Urinary bladder (tissue), 4 donors: ENCODE measurements at places on chromosomes 13 and 19.

GRCh38 chr13:32804673-32805230 is 211.5 kb upstream of the KL start:
- no peak for DNase-seq

- no peak for DNase-seq
These were observed 97.6 kb upstream of the SERP2 start for GRCh38 chr13:44276061-44276460.

GRCh38 chr13:107209824-107210722 is 642.1 kb upstream of the ARGLU1 start:
- no peak for DNase-seq

- no peak for DNase-seq
These were observed 73.0 kb downstream of the ANKRD10 start for GRCh38 chr13:110841846-110842245.

- no peak for DNase-seq
These were observed 201.0 kb downstream of the FGF9 start for GRCh38 chr13:21871919-21872318.

DNA sequence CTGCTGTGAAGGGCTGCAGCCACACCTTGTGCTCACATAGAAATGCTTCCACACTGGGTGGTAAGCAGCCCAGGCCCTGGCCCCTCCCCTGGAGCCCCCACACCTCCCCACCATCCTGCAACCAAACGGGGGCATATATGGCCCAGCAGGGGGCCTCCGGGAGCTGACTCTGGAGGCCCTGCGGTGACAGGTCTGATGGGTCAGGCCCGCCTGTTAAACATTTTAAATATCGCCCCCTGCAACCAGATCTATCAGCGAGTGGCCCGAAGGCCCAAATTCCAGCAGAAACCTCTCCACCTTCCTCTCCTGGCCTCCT is 48.0 kb upstream of the KATNAL1 start:
- no peak for DNase-seq

GRCh38 chr19:3984584-3984907 is 717 bp downstream of the EEF2 start:
- DNase-seq = no peak

GRCh38 chr13:23628250-23628649 is 58.0 kb downstream of the TNFRSF19 start:
- DNase-seq = no peak

GRCh38 chr13:110258876-110259631 is 47.9 kb downstream of the COL4A1 start:
- DNase-seq = no peak

GRCh38 chr13:70080012-70080411 is 27.6 kb upstream of the ATXN8OS start:
- DNase-seq = no peak

DNA sequence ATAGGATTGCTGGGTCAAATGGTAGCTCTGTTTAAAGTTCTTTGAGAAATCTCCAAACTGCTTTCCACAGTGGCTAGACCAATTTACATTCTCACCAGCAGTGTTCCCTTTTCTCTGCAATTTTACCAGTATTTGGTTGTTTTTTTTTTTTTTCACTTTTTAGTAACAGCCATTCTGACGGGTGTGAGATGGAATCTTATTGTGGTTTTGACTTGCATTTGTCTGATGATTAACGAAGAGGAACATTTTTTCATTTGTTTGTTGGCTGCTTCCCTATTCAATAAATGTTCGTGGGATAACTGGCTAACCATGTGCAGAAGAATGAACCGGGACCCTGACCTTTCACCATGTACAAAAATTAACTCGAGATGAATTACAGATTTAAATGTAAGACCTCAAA is 31.2 kb downstream of the CYP4F2 start:
- no peak for DNase-seq

GRCh38 chr19:47210689-47211316 is 20.2 kb downstream of the BBC3 start:
- DNase-seq = peak; percentile 49

DNA sequence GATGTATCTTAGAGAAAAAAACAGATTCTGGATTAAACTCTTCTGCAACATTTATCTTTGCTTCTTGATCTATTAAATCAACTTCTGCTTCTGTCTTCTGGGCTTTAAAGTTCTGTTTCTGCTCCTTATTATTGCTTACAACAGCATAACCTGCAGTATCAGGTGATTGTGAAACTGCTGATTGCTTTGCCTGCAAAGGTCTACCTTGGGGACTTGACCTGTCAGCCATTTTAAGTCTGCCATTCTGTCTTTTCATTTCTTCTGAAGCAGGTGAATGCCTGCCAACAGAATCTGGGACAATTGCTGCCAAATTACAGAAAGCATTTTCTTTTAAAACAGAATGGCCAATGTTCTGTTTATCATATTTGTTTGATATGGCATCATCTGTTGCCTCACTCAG is 31.1 kb downstream of the TEX30 start:
- DNase-seq = no peak

DNA sequence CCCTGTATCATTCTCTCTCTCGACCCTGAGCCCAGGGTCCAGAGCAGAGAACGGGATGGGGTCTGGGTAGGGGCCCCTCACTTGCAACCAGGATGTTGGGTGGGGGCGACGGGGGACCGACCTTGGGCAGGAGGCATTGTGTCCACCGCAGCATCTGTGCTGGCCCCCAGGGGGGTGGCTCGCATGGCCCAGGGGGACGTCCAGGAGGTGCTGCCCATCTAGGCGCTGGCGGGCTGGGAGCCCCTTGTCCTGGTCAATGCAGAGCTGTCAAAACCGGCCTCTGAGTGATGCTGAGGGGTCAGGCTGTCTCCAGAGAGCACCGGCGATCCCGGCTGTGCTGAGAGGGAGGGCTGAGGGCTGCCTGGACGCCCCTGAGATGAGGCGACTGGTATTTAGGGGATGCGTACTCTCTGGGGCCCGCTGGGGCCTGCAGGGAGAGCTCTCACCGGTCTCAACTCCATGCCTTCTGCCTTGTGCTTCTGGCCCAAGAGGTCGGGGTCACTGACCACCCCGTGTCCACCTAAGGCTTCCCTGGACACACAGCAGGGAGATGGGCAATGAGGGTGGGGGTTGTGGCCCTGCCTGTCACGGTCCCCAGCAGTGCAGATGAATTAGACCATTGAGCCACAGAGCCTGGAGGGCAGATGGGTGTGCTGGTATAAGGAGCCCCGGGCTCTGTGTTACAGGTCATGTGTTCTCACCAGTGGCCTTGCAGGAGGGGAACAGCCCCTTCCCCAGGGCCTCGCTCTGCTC is 8.6 kb downstream of the RPS9 start:
- DNase-seq = no peak

GRCh38 chr13:32255724-32256109 is 59.4 kb downstream of the ZAR1L start:
- no peak for DNase-seq

GRCh38 chr13:54232700-54233099 is 1204.1 kb downstream of the OLFM4 start:
- DNase-seq = no peak

GRCh38 chr19:51513968-51514367 is 12.4 kb upstream of the SIGLEC12 start:
- DNase-seq = no peak

DNA sequence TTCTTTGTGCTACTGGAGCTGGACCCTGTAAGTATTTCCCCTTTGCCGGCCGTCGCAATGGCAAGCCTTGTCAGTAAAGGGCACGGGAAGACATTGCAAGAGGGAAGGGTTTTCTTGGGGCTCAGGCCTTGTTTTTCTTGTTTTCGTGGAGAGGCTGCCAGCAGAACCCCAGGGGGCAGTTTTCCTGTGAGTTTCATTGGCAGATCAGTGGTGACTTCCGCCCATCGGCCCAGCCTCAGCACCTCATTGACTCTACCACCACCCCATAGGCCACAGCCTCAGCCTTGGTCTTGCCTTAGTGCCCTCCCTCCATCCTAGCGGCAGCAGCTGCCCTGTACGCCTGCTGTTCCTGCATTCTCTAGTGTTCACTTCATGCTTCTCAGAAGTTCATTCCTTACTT is 61.5 kb downstream of the GJA3 start:
- DNase-seq = no peak

DNA sequence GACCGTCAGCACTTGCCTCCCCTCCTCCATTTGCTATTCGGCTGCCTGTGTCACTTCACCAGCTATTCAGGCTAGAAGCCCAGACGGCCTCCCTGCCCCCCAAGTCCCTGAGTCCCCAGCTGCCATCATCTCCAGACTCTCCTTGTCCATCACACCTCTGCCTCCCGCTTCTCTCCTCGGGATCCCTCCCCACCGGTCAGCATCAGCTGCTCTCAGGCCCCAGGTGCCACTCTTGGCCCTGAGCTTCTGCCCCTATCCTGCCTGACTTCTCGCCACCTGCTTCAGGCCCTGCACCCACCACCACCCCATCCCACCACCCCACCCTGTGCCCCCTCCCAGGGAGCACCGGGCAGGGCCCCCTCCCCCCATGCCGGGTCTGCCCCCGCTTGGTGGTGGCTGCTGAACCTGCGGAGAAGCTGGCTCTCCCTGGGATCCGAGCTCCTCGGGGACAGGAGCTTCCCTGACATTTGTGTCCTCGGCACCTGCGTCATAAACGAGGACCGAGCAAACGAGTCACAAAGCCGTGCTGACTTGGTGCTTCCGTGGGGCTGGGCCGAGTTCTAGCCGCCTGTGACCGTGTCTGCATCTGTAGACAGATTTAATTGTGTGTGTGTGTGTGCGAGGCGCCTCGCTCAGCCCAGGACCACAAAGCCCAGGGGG is 70.3 kb upstream of the MCF2L start:
- no peak for DNase-seq

GRCh38 chr13:30362869-30363268 is 55.5 kb upstream of the KATNAL1 start:
- DNase-seq = no peak

GRCh38 chr13:25095851-25096453 is at the start of gene PABPC3:
TSS of gene PABPC3 (plus strand) at chr13:25096136. CDS start at chr13:25096199, 63 bp downstream.
- no peak for DNase-seq

GRCh38 chr19:19211499-19212420 is at the start of gene NCAN:
TSS of gene NCAN (plus strand) at chr19:19211958. CDS start at chr19:19216954, 4,996 bp downstream.
- DNase-seq = no peak

DNA sequence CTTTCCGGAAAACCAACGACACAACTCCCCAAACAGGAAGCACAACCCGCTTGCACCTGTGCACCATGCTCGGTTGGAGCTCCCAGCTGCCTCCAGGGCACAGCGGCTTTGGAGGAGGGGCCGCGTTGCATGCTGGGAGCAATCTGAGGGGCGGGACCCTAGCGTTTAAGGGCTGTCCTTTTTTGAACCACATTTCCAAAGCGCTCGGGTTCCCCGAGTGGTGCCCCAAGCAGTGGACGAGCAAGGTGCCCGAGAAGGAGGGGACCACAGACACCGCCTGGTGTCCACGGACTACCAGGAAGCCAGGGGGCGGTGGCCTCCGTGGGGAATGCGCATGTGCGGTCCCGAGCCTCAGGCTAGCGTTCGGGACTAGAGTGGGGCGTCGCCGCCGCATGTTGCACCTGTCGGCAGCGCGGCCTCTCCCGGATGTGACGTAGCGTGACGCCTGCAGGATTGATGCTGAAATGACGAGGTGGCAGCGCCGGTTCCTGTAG is 11.9 kb upstream of the ZNF57 start:
- no peak for DNase-seq

GRCh38 chr19:29678484-29679106 is 13.3 kb downstream of the PLEKHF1 start:
- DNase-seq = no peak

DNA sequence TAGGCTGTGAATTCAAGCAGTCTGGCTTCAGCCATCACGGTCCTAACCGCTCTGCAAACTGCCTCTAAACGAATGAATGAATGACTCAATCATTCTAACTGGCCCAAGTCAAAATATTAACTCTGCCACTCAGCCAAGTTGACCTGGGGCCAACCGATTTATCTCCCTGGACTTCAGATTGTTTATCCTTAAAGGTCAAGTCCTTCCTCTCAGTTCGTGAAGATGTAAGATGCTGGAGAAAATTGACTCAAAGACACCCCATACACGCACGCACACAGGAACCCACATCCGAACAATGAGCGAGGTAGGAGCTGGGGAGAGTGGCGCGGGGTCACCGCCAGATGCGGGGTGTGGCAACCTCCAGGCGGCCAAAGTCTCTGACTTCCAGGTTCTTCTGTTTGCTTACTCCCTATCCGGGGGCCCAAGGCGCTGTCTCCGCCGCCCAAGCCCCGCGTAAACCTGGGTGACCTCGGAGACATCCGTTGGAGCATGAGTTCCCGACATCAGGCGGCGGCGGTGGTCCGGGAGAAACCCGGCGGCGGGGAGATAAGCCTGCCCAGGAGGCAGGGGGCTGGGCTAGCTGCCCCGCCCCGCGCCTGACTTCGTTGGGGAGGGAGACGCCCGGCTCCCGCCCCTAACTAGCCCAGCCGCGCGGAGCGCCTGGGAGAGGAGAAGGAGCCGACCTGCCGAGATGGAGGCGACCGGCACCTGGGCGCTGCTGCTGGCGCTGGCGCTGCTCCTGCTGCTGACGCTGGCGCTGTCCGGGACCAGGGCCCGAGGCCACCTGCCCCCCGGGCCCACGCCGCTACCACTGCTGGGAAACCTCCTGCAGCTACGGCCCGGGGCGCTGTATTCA is at the start of gene CYP2S1:
Gene CYP2S1, plus strand, starts transcription at position 646 of the 856 bp plus-strand sequence. Its CDS starts 46 bp downstream, at position 692.
- DNase-seq = no peak

- no peak for DNase-seq
These were observed 329.0 kb downstream of the OLFM4 start for GRCh38 chr13:53357582-53357981.

DNA sequence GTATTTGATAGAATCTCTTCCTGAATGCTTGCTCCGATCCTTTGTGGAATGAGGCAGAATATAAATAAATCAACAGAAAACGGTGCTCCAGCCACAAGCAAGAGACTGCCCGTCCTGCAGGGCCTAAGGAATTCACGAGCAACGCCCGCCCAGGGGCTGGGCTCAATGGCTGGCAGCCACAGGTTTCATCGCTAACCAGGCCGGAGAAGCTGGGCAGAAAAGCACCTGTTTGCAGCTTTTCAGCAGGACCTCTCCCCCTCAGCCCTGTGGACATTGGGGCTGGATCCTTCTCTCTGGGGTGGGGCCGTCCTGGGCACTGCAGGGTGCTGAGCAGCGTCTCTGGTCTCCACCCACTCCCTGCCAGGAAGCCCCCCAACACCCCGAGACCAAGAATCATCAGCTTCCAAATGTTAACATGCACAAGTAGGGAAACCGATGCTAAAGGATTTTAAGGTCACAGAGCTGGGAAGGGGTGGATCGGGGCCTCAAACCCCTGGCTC is 102.5 kb downstream of the GADD45B start:
- DNase-seq = no peak

- no peak for DNase-seq
These were observed 130.8 kb downstream of the KDM4B start for GRCh38 chr19:5099701-5100221.

- DNase-seq = peak; percentile 64
These were observed 926 bp downstream of the ZNF587 start for GRCh38 chr19:57850553-57851017.

DNA sequence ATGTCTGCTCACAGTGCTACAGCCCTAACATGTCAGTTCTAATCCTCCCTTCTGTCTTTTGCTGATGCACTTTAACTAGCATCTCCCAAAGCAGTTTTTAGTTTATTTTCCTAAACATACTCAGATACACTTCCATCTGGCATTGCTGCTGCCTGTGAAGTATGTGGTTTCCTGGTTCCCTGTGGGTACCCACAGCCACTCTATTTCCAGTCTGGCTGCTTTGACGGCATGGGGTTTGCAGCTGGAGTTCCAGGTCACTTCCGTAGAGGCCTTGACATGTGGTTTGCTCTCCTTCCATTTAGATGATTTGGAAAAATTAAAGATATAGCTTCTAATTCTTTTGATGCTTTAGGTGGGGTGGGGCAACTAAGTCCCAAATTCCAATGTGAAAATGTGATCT is 375.5 kb downstream of the PCDH20 start:
- no peak for DNase-seq
